ENCODE measurements at places on chromosomes 13 and 19.

DNA sequence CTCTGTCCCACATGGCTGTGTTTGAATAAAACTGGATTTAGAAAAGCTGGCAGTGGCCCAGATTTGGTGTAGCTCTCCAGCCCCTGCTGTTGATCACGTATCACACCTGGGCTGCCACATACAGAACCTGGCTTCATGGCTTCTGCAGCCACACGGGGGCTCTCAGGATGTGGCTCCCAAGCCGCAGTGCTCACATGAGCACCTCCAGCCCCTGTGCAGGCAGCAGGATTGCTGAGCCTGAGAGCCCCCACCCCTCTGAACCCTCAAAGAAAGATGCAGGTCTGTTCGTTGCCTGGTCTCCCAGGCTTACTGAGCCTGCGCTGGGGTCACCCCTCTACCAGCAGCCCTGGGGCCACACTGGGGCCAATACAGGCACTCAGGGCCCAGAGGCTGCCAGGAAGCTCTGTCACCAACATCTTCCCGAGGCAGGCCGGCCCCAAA is 2.7 kb downstream of the PLEKHF1 start:
- DNase-seq, result no peak

DNA sequence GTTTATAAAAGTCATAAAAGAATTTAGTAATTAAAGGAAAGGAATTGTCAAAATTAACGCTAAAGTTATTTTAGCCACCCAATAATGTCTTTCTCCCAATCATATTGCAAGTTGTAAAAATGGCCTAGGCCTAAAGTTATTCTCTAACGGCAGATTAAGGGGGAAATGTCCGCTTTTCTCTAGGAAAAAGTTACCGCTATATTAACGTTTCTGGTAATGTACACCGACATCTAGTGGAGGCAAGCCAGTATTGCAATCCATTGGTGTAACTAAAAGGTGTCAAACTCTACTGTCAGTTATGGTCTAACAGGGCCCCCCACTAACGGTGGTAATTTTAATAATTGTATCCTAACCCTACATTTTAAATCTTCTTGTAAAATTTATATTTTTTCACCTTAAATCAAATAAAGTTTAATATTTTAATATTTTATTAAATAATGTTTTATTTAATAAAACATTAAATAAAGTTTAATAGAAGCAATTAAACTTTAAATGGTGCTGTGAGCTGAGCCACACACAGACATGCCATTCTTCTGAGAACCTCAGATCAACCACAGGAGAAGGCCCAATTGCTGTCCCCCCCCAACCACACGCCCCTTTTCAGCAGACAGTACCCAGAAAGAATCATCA is 35.9 kb upstream of the ZSCAN5A start:
- DNase-seq, result no peak

GRCh38 chr13:30394751-30395191 is 27.5 kb upstream of the UBE2L5 start:
- no peak for DNase-seq

DNA sequence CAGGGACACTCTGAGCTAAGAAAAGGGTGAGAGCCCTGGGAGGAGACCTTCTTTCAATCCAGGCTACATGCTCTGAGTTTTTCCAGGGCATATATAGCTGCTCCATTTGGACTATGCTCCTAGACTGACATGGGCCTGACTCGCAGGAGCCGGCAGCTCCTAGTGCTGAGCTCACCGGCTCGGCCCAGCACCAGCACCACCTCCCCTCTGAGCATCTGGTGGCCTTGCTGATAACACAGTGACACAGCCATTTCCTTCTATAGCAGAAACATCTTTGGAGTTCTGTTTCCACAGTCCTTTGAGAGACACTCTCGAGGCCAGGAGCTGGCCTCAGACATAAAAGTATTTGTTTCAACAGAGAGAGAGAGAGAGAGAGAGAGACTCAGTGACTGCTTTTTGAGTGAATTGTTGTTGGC is 184.9 kb downstream of the TM9SF2 start:
- no peak for DNase-seq

DNA sequence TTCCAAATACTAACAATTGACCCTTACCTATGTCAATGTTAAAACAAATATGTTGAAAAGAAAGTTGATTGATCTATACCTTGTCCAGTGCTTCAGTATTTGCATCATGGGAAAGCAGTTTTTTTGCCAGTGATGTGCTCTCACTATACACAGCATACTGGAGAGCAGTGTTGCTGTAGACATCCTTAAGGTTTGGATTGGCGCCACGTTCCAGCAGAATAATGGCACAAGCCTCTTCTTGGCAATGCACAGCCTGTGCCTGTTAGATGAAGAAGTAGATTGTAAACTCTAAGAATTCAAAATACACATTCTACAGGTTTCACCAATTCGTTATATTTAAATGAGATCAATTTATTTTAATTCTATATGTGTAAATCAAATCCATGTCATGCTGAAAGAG is 43.9 kb upstream of the C1QTNF9B start:
- DNase-seq, result no peak

- no peak for DNase-seq
Observed at GRCh38 chr13:41312176-41312500, 1.1 kb downstream of the NAA16 start.

GRCh38 chr19:54462655-54463530 is 685 bp downstream of the LENG9 start:
- DNase-seq, result no peak

DNA sequence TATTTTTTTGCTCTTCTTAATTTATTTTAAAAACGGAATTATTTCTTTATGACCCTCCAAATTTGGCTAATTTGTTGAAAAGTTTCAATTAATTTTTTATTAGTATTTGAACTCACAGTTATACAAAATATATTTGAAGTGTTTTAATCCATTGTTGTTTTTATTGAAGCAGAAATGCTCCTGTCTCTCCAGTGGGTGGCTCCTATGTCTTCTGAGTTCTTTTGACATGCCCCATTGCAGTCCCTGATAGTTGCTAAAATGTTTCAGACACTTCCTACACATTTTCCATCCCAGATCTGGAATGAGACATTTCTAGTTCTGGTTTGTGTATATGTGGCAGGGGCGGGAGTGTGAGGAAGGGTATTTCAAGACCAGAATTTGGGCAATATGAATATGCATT is 579.4 kb upstream of the PRR20A start:
- no peak for DNase-seq

DNA sequence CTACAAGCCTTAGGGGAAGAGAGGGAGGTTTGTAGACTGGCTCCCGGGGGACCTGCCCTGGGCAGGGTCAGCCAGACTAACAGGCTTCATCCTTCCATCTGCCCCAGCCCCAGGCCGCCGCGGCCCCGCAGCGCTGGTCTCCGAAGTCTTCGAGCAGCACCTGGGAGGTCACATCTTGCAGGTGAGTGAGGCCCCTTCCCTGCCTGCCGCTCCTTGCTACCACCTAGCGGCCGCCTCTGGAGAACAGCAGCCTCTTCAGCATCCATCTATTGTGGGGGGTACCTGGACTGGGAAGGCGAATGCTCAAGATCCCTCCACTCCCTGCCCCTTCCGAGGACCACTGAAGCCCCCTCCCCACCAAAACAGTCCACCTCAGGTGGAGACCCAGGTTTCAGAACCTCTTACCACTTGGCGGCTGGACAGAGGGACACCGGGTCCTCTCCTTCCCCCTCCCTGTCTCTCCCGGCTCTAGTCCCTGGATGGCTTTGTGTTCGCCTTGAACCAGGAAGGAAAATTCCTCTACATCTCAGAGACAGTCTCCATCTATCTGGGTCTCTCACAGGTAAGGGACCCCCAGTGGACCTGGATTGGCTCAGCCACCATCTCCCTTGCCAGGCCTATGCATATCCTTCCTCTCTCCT is 12.7 kb downstream of the NPAS1 start:
- no peak for DNase-seq

DNA sequence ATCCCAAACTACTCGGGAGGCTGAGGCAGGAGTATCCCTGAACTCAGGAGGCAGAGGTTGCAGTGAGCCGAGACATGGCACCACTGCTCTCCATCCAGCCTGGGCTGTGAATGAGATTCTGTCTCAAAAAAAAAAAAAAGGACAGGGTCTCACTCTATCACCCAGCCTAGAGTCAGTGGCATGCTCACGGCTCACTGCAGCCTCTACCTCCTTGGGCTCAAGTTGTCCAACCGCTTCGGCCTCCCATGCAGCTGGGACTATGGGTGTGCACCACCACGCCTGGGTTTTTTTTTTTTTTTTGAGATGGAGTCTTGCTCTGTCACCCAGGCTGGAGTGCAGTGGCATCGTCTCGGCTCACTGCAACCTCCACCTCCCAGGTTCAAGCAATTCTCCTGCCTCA is 14.6 kb downstream of the MKNK2 start:
- DNase-seq, result no peak

GRCh38 chr13:79030513-79030912 is 371.6 kb upstream of the OBI1 start:
- DNase-seq, result no peak

DNA sequence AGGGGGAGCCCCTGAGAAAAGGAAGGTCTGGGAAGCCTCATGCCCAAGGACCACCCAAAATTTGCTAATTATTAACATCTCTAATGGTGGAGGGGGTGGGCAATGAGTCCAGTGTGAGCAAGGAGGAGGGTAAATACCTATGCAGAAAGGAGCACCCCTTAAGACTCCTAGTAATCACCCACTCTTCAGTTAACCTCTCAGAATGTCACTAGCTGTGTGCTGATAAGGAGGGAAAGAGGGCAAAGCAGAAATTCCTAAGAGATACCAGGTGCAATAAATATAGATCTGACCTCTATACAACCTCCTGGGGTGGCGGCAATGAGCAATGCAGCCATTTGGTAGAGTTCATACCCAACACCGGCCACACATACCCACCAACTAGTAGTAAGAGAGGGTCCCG is 12.7 kb upstream of the DPY19L3 start:
- no peak for DNase-seq

DNA sequence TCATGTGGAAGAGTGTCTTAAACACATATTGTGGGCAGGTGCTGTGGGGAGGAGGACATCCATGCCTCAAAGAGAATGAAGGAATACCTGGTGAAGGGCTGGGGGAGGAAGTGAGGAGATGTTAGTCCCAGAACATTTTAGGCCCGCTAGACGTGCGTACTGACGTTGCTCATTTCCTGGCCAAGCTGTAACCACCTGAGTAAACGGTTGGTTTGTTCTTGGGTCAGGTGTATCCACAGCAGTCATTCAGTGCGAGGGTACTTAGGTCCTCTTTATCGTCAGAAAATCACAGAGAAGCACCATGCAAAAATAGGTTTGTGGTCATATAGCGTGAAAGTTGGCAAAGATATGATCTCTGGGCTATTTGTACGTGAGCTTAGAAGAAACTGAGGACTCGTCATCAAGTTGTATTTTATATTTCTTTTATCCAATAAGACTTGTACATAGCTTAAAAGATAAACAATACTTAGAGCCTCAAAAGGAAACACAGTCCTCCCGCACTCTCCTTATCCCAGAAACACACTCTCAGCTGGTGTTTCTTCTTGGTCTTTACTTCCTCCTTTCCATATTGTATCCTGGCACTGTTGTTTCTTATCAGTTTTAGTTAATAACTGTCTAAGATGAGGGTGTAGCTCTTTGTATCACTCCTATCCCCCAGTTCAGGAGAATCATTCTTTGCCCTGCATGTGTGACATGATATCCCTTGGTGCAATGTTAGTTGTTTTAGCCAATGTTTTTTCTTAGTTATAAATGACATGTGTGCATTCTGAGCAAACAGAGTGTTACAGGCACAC is 52.0 kb downstream of the ARHGEF7 start:
- DNase-seq, result no peak

DNA sequence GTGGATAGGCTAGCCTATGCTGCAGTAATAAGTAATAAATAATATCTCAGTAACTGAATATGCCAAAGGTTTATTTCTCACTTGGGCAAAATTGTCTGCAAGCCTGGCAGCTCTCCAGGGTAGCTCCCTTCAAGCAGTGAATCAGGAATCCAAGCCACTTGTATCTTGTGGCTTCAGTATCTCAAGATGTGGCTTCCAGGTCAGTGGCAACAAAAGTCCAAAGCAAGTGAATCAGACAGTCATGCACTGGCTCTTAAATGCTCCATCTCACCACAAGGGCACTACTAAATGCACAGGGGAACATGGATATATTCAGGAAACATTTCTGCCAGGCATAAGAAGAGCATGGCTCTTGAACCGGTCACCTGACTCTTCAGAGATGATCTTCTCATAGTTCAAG is 126.3 kb downstream of the KCTD12 start:
- no peak for DNase-seq

DNA sequence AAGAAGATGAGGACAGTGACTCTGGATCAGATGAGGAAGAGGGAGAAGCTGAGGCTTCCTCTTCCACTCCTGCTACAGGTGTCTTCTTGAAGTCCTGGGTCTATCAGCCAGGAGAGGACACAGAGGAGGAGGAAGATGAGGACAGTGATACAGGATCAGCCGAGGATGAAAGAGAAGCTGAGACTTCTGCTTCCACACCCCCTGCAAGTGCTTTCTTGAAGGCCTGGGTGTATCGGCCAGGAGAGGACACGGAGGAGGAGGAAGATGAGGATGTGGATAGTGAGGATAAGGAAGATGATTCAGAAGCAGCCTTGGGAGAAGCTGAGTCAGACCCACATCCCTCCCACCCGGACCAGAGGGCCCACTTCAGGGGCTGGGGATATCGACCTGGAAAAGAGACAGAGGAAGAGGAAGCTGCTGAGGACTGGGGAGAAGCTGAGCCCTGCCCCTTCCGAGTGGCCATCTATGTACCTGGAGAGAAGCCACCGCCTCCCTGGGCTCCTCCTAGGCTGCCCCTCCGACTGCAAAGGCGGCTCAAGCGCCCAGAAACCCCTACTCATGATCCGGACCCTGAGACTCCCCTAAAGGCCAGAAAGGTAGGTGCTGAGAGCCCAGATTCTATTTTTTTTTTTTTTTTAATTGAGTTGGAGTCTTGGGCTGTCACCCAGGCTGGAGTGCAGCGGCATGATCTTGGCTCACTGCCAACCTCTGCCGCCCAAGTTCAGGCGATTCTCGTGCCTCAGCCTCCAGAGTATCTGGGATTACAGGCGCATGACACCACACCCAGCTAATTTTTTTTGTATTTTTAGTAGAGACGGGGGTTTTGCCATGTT is 2.3 kb downstream of the PPP1R15A start:
- DNase-seq, result no peak

DNA sequence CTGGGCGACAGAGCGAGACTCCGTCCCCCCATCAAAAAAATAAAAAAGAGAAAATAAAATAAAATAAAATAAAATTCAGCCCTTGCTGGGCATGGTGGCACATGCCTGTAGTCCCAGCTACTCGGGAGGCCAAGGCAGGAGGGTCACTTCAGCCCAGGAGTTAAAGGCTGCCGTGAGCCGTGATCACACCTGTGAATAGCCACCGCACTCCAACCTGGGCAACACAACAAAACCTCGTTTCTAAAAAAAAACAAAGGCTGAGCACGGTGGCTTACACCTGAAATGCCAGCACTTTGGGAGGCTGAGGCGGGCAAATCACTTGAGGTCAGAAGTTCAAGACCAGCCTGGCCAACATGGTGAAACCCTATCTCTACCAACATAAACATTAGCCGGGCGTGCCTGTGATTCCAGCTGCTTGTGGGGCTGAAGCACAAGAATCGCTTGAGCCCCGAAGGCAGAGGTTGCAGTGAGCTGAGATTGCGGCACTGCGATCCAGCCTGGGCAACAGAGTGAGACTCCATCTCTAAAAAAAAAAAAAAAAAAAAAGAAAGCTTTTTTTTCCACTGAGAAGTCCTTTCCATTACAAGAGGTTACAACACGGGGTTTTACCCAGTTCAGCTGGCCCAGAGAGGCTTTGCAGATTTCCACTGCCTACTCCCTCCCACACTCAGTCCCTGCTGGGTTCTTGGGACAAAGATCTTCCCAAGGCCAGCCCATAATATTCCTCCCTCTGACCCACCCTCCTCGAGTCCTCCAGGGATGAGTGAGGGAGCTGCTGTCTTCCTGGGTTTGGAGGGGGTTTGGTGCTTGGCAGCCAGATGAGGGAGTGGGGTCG is 6.4 kb downstream of the ANGPTL4 start:
- no peak for DNase-seq
